Stimulated activated CD8-positive, alpha-beta memory T cell treated with anti-CD3 and anti-CD28 coated beads, Interleukin-7, amount 100 ng/mL, for 48 hours (primary cell): ENCODE measurements at places on chromosomes 1 and 21.

GRCh38 chr1:98923667-98924066 is 81.0 kb downstream of the PLPPR5 start:
- no peak for DNase-seq

- peak; percentile 84 for DNase-seq
These were observed 14.4 kb downstream of the ABCG1 start for GRCh38 chr21:42233067-42233961.

GRCh38 chr1:61071205-61072130 is 10.9 kb upstream of the NFIA start:
- DNase-seq, result no peak

DNA sequence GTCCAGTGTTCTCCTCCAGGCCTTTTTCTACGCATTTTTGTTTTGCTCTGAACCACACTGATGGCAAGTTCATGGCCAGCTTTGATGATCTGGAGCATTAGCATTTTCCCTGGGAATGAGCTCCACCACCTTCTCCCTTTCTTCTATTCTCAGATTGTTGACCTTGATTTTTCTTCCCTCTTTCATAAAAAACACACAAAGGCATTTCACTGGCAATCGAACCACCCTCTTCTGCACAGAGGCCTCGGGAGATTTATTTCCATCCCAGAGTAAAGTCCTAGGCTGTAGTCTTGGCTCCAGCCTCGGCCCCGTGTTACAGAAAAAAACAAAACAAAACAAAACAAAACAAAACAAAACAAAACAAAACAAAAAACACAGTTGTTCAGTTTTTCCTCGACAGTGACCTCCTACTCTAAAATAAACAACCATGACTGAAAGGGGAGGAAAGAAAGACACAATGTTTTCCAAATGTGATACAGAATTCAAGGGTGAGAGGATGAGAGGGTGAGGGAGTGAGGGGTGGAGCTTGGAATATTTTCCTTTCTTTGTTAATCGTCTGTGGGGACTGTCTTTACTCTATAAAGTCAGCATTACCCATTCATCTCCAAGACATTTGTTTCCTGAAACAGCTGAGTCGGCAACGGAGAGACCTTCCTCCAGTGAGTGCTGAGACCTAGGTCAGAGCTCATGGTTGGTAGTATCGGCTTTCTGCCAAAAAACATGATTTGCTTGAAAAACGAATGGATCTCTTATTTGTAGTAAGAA is 29.8 kb upstream of the RNF186 start:
- DNase-seq, result no peak

- DNase-seq, result no peak
These were observed 674.3 kb downstream of the BRINP3 start for GRCh38 chr1:189803364-189803763.

- DNase-seq, result no peak
These were observed 32.7 kb upstream of the CRB1 start for GRCh38 chr1:197235355-197235754.

- DNase-seq, result no peak
These were observed 13.7 kb downstream of the LGR6 start for GRCh38 chr1:202207292-202207691.

DNA sequence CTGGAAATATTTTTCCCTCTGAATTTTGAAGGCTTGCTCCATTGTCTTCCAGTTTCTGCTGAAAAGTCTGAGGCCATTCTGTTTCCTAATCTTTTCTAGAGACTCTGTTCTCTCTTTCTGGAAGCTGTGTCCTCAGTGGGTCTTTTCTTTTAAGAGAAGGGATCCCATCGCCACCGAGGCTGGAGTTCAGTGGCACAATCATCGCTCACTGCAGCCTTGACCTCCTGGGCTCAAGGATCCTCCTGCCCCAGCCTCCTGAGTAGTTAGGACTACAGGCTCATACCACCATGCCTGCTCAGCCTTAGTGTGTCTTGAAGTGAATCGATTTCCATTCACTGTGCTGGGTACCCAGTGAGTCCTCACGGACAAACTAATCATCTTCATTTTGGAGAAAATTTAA is 9.6 kb upstream of the LRP8 start:
- DNase-seq, result no peak

DNA sequence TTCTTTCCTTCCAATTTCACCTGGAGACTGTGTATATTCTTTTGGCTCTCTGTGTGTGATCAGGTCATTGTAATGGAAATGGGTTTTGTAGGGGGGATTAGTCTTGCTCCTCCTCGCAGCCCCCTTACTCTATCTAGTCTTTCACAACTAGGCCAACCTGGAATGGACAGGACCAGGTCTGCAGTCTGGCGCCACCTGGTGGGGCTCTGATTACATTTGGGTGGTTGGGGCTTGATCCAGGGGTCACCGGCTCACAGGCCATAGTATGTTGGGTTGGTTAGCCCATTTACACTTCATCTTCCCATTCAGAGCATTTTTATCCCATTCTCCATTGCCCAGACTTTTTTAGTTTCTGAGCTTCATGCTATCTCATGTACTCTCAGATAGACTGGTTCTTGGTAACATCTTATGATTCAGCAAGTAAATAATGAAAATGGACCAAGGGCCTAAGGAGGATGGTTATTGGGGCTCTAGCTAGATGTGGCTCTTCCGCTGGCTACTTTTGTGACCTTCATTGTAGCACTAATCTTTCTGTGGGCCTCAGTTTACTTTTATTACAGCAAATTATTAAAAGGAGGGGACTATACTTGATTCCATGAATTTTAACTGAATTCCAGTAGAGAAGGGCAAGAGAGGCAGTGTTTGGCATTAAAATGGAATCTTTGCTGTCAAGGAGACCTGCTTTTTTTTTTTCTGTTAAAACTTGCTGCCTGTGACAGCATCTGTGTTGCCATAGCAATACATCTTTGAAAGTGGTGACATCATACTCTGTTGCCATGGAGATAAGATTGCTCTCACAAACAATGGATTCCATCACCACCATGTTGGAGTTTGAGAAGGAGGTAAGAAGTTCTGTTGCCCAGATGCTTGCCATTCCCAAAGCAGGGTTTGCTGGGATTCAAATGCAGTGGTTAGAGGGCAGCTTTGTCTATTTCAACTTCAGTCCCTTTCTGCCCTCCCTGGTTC is 150.1 kb downstream of the PLXNA2 start:
- peak; percentile 40 for DNase-seq

DNA sequence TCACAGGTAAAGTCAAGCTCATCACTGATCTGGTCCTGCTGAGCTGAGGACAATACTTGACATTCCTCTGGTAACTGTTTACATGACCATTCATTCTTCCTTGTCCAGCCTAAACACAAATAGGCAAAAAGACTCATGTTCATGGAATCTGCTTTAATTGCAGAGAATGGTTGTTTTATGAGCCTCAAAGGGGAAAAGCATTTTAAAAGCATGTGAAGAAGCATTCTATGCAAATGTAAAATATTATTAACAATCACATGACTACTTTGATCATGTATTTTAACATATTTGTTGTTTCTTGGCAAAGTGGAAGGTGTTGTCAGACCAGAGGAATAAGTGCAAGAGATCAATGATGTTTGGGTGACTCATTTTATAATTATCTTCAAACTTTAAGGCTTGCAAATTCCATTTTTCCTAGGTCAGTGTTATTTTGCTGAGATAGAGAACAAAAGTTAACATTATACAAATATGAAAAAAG is 133.7 kb downstream of the RUNX1 start:
- no peak for DNase-seq

DNA sequence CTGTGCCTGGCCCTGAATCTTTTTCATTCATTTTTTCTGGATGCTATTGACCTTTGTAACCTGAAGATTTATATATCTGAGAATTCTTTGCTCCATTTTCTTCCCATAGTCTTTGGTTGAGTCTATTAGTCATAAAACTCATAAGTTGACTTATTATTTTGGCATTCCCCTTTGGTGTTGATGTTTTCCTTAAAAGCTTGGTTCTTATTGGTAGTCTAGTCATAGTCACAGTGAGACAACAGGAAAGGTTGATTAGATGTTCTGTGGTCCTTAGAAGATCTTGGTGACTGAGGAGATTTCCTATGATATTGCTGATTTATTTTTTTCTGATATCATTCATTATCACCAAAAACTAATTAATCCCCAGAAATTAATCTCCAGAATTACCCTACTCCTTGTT is 86.2 kb downstream of the PTPRC start:
- DNase-seq, result no peak

GRCh38 chr21:39660191-39660980 is 47.6 kb downstream of the B3GALT5 start:
- DNase-seq, result no peak

- no peak for DNase-seq
These were observed 214.2 kb downstream of the DENND1B start for GRCh38 chr1:197561041-197561440.

DNA sequence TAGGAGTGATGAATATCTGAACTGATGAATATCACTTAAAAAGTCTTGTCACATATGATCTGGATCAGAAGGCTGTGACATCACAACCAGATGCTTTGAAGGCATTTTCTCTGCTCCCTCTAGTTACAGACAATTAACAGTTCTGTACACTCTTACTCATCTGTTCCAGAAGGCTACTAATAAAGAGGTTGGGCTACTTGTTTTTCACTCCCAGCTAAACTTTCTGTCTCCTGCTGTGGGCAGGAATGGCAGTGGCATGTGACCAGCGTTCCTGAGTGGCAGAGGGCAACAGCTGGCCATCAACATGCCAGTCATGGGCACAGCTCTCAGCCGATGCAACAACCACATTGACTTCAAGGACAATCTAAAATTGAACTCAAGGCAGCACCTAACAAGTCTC is 66.7 kb downstream of the SLC45A1 start:
- no peak for DNase-seq

- no peak for DNase-seq
These were observed 6.5 kb upstream of the LMNA start for GRCh38 chr1:156108057-156108456.

DNA sequence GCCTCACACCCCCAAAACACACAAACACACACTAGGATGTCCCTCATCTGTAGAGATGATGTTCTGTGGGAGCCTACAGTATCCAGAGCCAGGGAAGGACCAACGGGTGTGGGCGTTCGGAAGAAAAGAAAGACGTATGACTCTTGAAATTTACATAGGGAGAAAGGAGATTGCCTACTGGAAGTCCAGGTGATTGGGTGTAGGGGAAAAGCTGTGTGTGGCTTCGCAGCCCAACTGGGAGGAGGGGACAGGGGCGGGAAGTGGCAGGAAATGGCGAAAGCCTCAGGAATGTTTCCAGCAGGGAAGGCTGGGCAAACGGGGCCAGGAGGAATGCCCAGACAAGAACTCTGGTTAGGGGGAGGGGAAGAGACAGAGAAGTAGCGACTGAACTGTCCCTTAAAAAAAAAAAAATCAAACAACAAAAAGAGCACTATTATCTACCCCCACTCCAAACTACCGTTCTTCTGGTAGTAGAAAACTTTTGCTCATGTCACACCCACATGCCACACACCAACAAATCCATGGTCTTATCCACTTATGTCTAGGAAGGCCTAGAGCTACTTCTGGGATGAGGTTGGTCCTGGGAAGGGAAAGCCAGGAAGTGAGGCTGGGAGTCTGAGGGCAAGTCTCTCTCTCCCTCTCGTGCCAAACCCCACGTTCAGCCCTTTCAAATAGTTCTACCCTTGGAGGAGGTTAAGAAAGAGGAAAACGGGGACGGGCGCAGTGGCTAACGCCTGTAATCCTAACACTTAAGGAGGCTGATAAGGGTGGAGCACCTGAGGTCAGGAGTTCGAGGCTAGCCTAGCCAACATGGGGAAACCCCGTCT is 1.8 kb upstream of the CKS1B start:
- DNase-seq, result no peak

- DNase-seq, result no peak
These were observed 104.9 kb upstream of the EDEM3 start for GRCh38 chr1:184859381-184860105.

DNA sequence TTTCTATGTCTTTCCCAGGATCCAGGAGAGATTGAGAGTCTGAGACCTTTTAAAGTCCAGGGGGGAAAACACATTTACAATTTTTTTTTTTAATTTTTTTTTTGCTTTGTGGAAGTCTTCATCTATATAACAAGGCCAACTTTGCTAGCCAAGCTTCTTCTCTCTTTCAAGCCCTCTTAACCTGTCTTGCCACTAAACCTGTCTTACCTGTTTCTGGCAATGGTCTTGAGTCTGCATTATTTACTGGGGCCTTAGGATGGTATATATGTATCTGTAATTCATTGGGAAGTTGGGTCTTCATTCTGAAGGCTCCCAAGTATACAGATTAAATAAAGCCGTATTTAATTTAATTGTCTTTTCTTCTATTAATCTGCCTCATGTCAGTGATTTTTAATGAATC is 750.9 kb upstream of the B3GALT2 start:
- no peak for DNase-seq

GRCh38 chr1:209854196-209854595 is 26.4 kb downstream of the UTP25 start:
- DNase-seq, result no peak

- no peak for DNase-seq
These were observed 63.2 kb downstream of the SYDE2 start for GRCh38 chr1:85137660-85138059.

DNA sequence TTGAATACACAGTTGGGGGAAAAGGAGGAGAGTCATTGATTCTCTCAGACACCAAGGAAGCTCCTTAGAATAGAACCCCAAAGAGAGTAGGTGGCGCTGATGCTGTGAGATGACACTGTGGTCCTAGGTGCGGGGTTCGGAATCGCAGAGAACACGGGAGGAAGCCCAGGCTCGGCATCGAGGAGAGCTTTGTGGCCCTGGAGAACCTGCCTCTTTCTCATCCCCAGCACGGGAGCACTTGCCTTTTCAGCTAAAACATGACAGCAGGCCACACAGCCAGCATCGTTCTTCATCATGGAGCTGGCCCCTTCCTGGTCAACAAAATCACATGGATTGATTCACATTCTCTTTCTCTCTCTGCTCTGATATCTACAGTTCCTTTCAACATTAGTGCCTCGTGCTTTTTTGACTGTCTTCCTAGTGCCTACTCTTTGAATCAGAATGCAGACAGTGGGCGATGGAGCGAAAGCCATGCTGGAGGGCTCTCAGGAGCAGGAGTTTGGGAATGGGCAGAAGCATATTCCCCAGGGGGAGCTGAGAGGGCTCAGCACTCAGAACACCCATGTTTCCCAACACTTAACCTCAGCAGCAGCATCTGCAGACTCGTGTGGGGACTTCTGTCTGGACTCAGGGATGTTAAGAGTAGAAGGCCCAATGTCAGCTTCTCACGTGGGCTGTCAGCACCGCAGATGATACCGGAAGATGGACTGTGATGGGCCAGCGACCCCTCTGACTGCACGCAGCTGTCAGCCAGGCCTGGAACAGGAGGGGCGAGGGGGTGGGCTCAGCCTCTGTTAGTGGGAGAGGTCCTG is 539.4 kb downstream of the KIF26B start:
- no peak for DNase-seq

GRCh38 chr1:66282891-66283621 is 250.9 kb upstream of the SGIP1 start:
- no peak for DNase-seq

GRCh38 chr1:60129911-60130310 is 56.3 kb upstream of the C1orf87 start:
- DNase-seq, result no peak

DNA sequence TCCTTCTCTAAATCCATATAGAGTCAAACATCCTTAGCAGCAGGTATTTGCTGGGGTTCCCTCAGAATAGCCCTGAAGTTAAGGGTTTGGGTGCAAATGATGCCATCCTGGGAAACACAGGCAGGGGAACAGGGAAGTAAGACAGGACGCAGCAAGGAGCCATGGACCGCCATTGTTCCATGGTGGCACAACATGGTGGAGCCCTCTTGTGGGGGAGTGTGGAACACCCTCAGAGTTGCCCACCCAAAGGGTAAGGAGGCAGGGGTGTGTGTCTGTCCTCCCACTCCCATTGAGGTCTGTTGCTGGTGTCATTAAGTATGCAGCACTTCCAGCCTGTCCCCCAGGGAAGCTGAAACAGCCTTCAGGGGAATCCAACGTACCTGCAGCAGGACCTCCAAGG is 20.4 kb upstream of the RCAN1 start:
- DNase-seq, result no peak

GRCh38 chr1:6490181-6491080 is 1.0 kb downstream of the PLEKHG5 start:
- DNase-seq, result peak; percentile 29
